PC-9 (cell line): ENCODE measurements at places on chromosomes 5 and 9.
A peak's percentile ranks its signal among the peaks of the same experiment; 100 is the strongest.

GRCh38 chr5:126433701-126434100, 10.5 kb downstream of the GRAMD2B start:
- DNase-seq, result no peak

DNA sequence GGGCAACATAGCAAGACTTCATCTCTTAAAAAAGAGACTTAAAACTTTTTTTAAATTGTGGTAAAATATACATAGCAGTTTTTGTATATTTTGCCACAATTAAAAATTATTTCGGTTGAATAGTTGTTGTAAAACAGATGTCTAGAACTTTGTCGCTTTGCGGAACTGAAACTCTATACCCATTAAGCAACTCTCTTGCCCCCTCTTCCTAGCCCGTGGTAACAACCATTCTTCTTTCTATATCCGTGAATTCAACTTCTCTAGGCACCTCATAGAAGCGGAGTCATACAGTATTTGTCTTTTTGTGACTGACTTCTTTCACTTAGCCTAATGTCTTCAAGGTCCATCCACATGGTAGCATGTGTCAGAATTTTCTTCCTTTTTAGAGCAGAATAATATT, 43.3 kb downstream of the SPARC start:
- no peak for DNase-seq

DNA sequence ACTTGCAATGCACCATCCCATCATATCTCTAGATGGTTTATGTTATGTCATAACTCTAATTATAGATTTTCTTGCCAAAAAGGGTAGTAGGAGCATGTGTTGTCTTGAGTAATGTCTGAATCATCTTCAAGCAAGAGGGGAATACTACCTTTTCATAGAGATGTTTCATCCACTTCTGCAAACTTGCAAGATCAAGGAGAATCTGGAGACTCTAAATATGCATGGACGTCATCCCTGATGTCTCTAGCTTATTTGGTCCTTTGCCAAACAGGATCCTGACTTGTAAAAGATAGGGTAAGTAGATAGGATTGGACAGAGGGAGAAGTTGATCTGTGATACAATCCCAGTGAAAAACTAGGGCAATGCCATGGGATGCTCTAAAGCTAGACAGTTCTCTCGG, 246.5 kb downstream of the DMRTA1 start:
- no peak for DNase-seq

GRCh38 chr5:109743770-109744212, 54.1 kb downstream of the MAN2A1 start:
- DNase-seq, result peak; percentile 83
